GOT3 (cell line): ENCODE measurements at places on chromosomes 11 and 22.

DNA sequence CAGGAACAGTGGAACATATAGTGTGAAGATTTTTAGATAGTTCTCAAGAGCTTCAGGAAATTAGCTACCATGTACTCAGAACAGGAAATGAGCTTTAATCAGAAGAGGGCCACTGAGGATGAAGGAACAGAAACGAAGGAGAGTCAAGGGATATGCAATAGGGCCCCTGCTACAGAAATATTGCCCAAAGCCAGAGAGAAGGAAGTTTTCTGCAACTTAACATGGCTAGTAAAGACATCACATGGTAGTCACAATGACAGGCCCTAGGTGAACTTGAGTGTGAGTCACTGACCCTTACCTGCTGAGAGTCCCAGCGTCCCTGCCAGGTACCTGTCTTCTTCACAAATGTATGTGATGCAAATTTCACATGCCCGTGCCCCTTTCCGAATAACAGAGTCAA, 25.2 kb upstream of the CARD16 start:
- DNase-seq = no peak

DNA sequence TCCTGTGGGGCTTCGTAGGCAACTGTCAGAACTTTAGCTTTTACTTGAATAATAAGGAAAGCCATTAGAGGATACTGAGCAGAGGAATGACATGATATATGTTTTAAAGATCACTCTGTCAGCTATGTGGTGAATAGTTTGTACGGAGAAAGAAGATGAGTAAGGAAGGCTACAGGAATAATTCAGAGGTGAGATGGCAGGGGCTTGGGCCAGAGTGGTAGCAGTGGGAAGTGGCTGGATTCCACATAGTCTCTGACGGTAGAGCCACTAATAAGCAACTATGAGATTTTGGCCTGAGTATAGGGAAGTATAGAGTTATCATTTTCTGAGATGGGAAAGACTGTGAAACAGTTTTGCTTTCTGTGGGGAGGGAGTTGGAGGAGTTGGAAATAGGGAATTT, 93.9 kb upstream of the MTMR2 start:
- DNase-seq = no peak

DNA sequence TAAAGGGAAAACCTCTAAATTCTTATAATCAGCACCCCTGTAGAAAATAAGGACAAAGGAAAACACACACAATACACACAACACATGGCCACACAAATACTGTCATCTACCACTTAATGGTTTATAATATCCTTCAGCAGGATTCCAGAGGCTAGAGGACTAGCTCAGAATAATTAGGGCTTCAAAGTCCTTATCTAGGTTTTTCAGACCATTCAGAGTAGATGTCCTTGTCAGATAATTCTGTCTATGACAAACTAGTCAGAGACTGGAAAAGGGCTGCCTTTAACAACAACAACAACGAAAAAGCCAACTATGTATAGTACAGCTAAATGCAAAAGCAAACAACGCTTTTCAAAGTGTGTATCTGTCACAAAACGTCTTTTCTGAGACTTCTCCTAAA, 456.5 kb upstream of the CNTN5 start:
- DNase-seq = no peak

GRCh38 chr22:19041704-19042074, 80.5 kb downstream of the DGCR2 start:
- DNase-seq = no peak

- no peak for DNase-seq
Observed at GRCh38 chr22:19708321-19709011, 5.8 kb upstream of the SEPTIN5 start.

- DNase-seq = no peak
Observed at GRCh38 chr11:66492161-66492865, 12.1 kb downstream of the DPP3 start.

DNA sequence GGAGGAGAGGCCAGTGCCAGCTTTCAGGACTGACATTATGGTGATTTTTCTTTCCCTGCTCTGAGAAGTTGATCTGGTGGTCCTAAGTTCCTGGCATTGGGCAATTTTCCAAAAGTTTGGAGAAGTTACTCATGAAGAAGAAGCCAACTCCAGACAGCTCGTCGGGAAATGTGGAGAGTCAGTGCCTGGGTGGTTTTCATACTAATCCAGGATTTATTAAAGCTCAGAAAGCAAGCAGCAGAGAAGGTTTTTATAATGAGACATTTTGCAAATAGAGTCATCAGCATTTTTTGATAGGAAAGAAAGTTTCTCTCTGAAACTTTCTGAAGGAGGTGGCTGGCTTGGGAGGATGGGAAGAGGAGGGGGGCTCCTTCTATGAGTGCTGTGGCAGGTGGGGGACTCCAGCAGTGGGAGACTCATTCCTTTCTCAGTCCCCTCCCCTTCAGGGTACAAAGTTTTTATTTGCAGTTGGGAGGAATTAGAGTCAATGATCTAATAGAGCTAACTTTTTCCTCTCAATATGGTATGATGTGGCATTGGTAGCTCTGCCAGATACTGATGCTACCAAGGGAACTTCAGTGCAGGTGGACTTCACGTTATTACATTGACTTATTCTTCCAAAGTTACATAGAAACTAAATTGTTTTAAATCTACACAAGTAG, 55.4 kb downstream of the LIF start:
- no peak for DNase-seq

GRCh38 chr11:103978616-103979595, 57.5 kb upstream of the DDI1 start:
- no peak for DNase-seq

DNA sequence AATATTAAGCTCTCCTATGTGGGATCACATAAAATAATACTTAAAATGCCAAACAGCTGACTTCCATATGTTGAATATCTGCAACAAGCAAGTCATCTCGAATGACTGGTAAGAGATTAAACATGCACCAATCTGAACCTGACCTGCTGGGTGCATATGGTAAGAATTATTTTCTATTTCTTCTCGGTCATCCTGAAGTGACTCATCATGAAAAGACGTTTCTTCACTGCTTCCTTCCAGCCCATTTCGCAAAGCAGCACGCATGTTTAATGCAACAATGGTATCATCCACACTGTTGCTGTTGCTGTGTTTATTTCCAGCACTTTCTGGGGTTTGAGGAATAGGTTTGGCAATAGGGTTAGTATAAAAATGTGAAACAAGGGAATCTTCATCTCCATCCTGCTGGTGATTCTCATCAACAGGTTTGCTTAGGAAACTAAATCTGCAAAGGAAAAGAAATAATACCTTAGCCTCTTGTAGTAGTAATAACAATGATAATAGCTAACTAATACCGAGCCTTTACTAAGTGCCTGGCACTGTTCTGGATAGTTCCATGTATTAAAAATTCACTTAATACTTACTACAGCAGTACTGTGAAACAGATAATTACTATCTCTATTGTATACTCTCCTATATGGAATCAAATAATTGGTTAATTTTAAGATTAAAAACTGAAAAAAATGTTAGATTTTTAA, 52.0 kb upstream of the CHRNA10 start:
- no peak for DNase-seq

- no peak for DNase-seq
Observed at GRCh38 chr22:43384863-43385262, 27.0 kb upstream of the MPPED1 start.

GRCh38 chr22:49243965-49244364, 583.7 kb downstream of the BRD1 start:
- no peak for DNase-seq

DNA sequence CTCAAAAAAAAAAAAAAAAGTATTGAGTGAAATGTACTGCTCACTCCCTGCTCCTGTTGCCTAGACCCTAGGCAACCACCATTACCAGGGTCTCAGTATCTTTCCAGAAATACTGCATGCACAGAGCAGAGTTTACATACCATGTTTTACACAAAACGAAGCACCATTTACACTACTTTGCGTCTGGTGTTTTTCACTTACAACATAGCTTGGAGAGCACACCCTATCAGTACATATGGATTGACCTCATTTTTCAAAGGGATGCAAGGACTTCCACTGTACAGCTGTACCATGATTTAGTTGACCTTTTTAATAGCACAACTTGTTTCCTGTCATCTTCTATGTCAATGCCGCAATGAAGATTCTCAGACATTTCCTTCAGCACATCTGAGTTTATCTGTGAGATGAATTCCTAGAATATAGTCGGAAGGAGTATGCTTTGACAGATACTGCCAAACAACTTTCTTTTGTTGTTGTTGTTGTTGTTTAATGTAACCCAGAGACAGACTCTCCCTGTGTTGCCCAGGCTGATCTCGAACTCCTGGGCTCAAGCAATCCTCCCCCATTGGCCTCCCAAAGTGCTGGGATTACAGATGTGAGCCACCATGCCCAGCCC, 6.1 kb downstream of the MYH9 start:
- DNase-seq = no peak

DNA sequence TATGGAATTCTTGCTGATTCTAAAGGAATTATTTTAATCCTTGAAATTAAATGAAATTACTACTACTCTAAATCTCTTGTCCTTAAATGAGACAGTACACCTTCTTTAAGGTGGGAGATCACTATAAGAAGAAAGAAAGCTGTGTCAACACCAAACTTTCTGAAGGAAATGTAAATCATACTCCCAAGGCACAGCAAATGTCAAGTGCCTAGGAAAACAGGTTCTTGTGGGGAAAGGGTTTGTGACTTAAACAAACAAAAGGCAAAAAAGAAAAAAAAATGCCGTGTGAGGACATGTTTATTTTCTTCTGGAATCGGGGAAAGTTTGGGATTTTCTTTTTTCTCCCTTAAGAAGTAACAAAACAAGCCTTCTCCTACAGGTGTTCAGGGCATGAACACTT, 745.1 kb downstream of the DLG2 start:
- no peak for DNase-seq

- DNase-seq = no peak
Observed at GRCh38 chr22:39264349-39265038, 19.7 kb upstream of the PDGFB start.
